Activated CD8-positive, alpha-beta memory T cell treated with anti-CD3 and anti-CD28 coated beads for 1 hour (primary cell): ENCODE measurements at places on chromosomes 1 and 21.

GRCh38 chr21:16330908-16331268 lies 601.1 kb downstream of the USP25 start:
- no peak for DNase-seq

GRCh38 chr1:165937829-165938228 lies 110.4 kb downstream of the UCK2 start:
- DNase-seq: no peak

DNA sequence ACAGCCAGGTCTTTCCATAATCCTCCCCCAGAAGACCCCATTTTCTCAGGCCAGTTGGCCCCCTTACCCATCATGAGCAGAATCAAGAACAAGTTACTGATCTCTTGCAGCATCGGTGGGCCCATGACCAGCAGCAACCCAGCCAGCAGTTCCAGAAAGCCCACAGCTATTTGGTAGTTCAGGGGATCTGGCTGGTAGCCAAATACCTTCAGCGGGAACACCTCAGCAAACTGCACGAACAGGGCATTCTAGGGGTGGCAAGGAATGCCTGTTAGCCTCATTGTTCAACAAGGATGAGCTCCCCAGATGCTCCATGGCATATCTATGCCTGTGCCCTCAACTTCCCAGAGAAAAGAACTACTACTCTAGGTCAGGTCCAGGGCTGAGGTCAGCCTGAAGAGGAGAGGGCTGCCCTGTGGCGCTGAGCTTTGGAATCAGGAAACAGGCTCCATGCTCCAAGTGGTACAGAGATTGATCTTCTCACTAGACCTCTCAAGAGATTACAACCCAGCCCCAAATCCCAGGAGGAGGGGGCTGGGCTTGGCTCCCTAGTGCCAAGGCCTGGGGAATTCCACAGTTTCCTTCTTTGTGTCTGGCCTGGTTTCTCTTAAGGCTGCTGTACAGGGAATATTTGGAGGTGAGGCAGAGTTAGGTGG lies 1.3 kb downstream of the TMEM35B start:
- DNase-seq: no peak

GRCh38 chr21:41441546-41441945 lies 15.5 kb downstream of the MX1 start:
- no peak for DNase-seq

- DNase-seq: no peak
These were observed 629 bp downstream of the RPS27 start for GRCh38 chr1:153991151-153991630.

- DNase-seq: no peak
These were observed 3.1 kb downstream of the IL6R start for GRCh38 chr1:154408174-154408777.

DNA sequence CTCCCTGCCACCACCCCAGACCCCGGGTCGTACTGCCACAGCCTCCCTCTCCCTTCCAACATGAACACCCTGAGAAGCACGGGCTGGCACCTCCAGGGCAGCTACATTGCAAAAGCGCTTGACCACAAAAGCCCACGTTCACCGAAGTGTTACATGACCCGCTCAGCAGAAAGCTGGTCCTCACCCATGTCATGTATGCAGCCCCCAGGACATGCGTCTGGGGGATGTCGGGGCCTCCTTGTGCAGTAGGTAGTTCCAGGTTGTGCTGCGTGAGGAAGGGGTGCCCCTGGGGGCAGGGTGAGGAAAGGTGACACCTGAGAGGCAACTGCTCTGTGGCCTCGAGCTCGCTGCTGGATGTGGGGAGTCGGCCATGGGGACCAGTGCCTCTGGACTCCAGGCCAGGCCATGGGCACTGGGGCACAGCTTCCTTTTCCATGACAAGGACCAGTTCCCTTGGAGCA lies 102.0 kb upstream of the C1orf174 start:
- no peak for DNase-seq

GRCh38 chr21:33070744-33070997 lies 730 bp downstream of the OLIG1 start:
- no peak for DNase-seq

GRCh38 chr1:175078629-175079028 lies 11.0 kb downstream of the TNN start:
- DNase-seq: no peak

DNA sequence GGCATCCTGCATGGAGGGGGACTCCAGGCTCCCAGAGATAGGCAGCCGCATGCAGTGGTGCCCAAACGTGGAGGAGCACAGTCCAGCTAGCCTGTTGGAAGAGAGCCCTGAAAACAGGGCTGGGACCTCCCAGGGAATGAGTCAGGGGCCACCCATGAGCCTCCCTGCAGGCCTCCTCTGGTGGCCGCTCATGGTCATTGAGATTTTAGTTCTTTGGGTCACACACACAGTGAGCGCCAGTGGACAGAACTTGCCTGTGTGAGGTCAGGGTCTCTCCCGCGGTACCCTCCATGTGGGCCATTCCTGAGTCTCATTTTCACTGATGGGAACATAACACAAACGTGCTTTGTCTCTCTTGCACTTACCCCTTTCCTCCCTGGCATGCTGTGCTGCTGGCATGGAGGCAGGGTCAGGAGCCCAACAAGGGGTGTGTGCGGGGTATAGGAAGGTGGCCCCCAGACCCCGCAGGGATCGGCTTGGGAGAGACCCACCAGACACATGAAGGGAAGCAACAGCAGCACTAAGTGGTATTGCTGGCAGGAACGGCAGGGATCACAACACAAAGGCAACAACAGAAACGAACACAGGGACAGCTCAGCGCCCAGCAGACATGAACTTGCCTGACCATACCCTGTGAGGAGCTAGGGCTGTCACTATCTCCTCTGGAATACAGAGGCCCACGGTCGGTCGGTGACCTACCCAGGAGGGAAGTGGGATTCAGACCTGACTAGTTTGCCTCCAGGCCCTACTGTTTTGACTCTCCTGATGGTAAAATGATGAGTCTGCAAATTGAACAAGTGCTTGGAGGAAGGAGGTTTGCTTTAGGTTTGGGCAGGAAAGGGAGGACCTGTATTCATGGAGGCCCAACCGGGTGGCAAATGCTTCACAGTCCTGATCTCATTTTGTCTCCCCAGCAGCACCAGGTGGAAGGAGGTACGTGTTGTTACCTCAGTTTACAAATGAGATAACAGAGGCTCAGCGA lies 31.8 kb downstream of the ABCG1 start:
- DNase-seq: no peak

GRCh38 chr1:245682638-245683628 lies 528.1 kb downstream of the KIF26B start:
- no peak for DNase-seq

DNA sequence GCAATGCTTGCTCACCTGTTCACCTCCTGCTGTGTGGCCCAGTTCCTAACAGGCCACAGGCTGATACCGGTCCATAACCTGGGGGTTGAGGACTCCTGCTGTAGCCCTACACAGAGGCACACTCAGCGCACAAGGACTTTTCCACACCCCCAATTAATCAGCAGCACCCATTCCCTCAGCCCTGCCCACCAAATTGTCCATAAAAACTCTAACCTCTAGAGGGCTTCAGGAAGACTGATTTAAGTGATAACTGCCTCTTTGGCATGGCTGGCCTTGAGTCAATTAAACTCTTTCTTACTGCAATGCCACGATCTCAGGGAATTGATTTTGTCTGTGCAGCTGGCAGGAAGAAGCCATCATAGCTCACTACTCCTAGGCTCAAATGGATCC lies 71.3 kb upstream of the MUTYH start:
- DNase-seq: no peak
